ENCODE measurements at places on chromosomes 16 and 17.

DNA sequence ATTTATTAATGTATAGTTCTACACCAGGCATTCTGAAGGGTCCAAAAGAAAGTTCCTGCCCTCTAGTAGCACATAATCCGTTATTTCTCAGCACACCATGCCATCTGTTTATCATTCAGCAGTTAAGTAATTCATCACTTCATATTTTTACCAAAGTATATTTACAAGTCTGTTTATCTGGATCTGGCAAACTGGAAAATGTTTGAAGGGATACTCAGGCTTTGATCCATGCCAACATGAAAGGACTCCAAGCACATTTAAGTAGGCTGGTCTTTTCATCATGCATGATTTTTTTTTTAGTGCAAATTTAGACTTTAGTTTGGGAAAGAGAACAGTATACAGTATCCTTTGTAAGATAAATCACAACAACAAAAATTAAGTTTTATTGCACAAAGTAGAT, 4.1 kb upstream of the VPS4A start:
- DNase-seq: no peak

DNA sequence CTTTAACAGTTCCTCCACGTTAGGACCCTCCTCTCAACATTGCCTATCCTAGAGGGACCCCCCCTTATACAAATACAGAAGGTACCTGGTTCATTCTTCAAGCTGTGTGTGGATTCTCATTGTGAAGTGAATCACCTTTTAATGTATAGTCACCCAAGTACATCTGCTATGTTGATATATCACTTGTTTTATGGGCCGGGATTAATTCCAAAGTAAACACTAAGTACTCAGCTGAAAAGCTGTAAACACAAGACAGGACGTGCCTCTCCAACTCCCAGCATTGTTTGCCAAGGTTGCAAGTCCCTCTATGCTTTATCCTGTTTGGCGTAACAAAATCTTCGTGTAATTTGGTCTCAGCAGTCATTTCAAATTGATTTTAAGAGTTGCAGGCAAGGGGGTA, 123.6 kb downstream of the RBFOX1 start:
- DNase-seq: no peak

- DNase-seq: no peak
Observed at GRCh38 chr16:4599545-4599944, 15.1 kb downstream of the UBALD1 start.

DNA sequence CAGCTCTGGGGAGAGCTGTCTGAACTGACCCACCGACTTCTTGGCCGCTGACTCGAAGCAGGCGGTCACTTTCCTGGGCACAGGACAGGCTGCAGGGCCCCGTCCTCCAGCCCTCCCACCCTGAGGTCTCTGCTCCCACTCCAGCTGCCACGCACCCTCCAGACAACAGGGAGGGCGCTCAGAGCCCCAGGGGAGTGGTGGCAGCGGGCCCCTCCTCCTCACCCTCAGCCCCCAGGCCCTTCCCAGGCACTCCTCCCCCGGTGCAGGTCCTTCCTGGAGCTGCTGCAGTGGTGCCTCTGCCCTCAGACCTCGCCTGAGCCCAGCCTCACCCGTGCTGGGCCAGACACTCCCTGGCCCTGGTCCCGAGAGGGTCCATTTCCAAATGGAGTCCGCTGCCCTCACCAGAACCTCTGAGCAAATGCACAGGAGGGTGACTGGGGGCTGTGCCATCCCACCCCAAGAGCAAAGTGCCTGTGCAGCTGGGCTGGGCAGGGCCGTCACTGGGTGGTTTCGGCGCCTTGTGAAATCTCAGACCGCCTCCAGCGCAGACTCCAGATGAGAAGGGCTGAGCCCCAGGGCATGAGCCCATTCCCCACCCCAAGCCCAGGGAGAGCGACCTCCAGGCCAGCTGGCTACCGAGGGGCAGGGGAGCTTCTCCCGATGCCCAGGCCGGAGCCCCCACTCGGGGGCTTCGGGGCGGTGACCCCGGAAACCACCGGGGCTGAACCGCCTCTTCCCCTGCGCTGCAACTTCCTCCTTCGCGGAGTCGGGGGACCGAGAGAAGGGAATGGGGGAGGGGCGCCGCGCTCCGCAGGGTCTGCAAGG, 717 bp downstream of the CYBA start:
- no peak for DNase-seq

DNA sequence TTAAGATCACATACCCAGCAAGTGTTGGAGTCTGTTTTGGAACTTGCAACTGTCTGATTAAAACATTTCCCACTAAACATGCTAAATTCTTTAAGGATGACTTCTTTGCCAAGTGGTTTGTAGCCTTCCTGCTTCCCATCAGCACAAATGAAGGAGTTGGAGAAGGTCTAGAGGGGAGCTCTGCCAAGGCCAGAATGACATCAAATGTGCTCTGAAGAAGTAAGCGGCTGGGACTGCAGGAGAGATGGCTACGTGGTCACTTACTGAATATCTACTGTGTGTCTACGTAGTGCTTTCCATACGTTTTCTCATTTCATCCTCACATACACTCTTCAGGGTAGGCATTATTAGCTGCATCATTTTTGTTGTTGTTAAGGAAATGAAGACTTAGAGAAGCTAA, 135.7 kb upstream of the NLRP1 start:
- no peak for DNase-seq

DNA sequence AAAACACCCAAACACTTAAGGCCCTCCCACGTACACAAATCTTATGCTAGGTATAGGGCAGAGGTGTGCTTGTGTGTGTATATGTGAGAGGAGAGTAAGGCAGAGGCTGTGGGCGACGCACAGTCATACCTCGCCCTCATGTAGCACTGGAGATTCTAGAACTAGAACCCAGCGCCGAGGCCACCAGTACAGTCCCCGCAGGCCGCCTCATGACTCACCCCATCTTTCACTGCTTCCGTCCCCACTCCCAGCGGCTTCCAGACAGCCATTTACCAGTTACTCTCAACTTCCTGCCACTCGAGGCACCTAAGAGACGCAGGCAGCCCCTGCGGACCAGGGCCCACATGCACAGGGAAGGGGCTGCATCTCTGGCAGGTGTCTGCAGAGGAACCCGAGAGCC, 23.2 kb upstream of the CYTH1 start:
- DNase-seq: no peak

DNA sequence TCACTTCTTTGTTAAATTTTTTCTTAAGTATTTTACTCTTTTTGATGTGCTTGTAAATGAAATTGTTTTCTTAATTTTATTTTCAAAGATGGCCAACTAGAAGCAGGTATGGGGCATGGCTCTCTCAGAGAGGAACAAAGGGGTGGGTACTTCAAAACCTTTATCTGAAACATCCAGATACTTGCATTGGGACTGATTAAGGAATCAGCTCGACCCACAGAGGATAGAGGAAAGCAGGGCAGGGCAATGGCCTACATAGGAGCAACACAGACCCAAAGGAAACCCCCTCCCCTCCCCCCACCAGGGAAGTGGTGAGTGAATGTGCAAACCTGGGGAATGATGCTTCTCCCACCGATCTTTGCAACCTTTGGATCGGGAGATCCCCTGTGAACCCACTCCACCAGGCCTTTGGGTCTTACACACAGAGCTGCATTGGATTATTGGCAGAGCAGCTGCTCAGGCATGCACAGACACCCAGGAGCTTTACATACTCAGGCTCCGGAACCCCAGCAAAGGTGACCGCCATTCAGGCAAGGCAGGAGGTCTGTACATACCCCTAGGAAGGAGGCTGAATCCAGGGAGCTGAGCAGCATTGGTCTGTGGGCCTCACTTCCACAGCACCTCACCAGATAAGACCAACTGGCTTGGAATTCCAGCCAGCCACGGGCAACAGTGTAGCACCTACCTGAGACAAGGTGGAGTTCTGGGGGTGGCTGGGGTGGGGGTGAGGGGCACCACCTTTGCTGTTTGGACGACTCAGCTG, 3.0 kb upstream of the CCR7 start:
- no peak for DNase-seq

GRCh38 chr16:87921236-87921773, 15.0 kb downstream of the CA5A start:
- DNase-seq: no peak
